ENCODE measurements at places on chromosomes 13 and 19.

- DNase-seq = no peak
Measured at GRCh38 chr19:49120325-49120683, 960 bp downstream of the PPFIA3 start.

DNA sequence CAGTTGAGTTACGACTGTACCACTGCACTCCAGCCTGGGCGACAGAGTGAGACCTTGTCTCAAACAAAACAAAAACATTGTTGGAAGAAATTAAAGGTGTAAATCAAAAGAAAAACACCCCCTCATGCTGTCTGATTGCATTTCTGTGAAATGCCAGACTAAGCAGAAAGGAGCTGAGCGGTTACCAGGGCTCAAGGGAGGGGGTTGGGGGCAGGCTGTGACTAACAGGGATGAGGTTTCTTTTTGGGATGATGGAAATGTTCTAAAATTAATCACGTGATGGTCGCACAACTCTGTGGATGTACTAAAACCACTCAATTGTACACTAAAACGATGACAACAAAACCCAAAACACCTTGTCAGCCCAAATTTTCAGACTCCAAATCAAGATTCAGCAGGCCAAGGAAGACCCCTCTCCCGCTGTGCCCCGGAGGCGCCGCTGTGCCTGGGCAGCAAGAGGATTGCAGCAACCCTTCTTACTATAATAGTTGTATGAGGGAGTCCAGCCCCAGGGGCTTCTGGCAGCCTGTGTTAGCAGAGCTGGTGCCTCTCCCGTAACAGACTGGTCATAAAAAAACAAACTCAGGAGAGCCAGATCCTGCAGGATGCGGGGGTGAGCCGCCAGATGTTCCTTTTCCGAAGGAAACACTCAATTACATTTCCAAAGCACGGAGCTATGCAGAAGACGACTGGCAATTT, 20.9 kb downstream of the CAPS start:
- no peak for DNase-seq

GRCh38 chr13:27466513-27466912, 16.1 kb upstream of the MTIF3 start:
- DNase-seq = no peak

GRCh38 chr19:1941146-1942077, at the start of gene CSNK1G2:
TSS of gene CSNK1G2 (plus strand) at chr19:1941172. CDS start at chr19:1969773, 28,601 bp downstream.
- no peak for DNase-seq

DNA sequence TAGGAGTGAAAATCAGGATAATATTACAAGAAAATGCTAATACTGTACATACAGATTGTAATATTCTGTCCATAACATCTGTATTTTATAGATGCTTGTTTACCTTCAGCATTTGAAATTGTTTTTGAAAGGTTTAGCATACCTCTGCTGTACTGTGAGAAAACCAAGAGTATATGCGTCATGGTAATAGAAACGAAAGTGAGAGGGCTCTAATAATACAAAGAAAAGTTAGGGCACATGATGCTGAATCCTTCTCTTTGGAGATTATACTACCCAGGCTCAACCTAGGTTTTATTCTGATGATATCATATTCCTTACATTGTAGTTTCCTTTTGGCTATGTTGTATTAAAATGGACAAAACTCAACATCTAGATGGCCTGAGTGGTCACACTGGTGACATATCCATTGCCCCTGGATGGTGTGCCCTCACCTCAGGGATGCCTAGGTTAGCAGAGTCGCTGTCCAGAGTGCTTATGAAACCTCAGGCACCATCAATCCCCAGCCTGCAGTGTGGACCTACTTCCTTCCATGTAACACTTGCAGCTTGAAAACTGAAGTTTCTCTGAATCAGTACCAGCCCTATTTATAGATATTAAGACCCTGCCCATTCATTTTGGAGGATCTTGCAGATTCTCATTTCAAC, 253.7 kb downstream of the KCTD12 start:
- DNase-seq = no peak

DNA sequence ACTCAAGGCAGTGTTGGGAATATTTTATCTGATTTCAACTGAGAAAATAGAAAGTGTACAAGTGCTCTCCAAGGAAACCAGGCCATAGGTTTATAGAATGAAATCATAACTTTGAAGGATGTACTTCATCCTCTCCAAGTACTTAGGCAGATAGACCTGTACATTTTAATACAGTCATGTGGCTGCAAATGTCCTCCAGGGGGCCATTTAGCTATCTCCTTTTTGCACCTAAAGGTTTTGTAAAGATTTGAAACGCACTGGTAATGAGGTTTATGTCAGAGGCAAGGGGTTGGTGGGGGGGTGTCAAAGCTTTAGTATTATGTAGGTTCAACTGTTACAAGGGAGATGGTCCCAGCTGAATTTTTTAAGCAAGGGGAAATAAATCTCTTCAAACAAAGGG, 364.4 kb downstream of the DCT start:
- no peak for DNase-seq

- no peak for DNase-seq
Measured at GRCh38 chr19:6724631-6725492, 4.4 kb upstream of the C3 start.
